ENCODE measurements at places on chromosomes 1 and 21. TPM values are rescaled to one million over a fixed set of nuclear protein-coding genes. Genes with fewer than 3 reads are reported as not detected.

DNA sequence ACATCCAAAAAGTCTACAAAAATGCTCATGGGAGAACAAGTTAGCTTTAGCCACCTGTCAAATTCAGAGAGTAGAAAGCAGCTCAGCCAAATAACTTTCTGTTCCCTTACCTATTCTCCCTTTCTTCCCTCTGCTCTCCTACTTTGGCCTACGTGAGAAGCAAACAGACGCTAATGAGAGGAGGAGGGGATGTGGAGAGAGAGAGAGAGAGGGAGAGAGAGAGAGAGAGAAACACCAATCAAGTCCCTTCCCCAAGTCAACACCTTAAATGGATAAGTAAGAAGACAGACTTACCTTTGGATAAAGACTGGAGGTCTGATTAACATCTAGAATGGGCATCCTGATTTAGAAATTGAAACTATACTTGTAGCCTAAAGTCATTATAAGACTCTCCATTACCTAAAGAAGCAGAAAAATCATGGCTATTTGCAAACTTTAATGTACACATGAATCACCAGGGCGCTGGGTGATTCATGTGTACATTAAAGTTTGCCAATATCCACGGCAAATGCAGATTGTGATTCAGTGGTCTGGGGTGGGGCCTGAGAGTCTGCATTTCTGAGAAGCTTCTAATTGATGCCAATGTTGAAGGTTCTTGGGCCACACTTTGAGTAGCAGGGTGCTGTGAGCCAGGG, 13.1 kb upstream of the DUSP12 start:
- no peak for DNase-seq

DNA sequence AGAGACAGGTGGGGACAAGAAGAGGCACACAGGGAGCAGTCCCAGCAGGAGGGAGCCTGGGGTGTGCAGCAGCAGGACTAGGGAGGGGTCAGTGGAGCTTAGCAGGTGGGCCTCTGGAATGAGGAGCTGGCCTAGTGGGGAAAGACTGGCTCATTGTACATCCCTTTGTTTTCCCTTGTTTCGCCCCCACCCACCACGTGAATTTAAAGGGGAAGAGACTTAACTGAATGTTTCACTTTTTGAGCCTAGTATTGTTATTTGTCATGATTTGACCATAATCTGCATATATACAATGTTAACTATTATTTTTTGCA, 181.7 kb downstream of the DHRS3 start:
- DNase-seq: no peak

GRCh38 chr1:155171836-155172731, 1.0 kb downstream of the KRTCAP2 start:
- DNase-seq: no peak

DNA sequence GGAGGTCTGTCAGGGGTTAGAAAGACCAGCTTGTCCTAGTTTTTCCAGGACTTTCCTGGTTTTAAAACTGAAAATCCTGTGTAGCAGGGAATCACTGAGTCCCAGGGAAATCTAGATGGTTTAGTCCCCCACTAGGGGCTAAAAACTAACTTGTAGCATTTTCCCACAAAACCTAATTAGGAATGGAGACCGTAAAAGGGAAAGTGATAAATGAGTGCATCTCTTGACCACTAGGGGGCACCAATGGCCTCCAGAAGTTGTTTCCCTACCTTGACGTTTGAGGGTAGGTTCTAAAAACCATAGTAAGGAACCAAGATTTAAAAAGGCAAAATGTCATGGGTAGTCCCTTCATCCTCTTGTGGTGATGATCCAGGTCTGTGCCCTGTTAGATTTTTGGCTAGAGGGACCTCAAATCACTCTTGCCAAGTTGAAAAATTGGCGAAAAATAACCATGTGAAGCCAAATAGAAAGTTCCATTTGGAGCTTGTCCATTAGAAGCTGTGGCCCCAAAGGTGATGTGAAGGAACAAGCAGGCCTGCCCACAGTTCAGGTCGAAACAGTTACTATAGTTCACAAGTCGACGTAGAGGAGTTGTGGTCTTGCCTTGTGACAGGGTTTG, 24.5 kb downstream of the CLIC6 start:
- DNase-seq: peak; percentile 83

DNA sequence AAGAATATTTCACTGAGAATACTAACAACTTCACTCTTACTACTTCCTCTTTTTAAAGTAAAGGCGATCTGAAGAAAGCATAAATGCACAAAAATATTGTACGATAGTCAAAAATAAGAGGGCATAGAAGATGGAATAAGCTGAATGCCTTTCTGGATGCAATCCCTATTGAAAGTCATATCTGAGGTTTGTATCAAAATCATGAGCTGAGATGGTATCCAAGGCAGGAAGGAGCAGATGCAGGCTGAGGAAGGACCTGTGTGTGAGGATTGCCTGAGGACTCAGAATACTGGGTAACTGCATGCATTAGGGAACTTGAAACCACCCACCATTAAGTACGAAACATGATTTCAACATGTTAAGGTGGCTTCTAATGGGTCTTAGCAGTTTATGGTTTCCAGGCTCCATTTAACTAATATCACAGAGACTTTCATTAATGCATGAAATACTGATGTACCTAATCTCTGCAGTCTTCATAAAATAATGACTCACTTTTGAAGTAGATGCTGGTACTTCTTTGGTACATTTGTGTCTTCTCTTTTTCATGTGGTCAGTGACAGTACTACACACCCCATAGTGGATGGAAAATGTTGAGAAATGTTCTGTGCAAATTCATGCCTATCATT, 29.6 kb upstream of the RGS1 start:
- DNase-seq: no peak

DNA sequence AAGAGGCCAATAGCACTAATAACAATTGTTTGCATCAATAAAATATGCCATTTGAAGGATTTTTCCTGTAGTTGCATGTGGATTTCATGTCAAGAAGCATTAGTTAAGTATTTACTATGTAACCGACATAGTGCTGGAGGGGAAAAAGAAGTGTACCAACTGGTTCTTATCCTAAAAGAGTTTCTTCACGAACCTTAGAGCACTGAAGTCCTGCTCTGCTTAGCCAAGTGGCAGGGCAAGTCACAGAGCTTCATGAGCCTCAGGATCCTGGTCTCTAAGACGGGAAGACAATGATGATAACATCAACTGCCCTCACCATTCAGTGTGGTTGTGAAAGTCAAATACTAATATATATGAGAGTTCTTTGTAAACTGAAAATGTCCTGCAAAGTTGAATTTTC, 14.1 kb downstream of the KIAA0040 start:
- peak; percentile 21 for DNase-seq

GRCh38 chr1:45864167-45865106, 61.0 kb downstream of the MAST2 start:
- peak; percentile 53 for DNase-seq

DNA sequence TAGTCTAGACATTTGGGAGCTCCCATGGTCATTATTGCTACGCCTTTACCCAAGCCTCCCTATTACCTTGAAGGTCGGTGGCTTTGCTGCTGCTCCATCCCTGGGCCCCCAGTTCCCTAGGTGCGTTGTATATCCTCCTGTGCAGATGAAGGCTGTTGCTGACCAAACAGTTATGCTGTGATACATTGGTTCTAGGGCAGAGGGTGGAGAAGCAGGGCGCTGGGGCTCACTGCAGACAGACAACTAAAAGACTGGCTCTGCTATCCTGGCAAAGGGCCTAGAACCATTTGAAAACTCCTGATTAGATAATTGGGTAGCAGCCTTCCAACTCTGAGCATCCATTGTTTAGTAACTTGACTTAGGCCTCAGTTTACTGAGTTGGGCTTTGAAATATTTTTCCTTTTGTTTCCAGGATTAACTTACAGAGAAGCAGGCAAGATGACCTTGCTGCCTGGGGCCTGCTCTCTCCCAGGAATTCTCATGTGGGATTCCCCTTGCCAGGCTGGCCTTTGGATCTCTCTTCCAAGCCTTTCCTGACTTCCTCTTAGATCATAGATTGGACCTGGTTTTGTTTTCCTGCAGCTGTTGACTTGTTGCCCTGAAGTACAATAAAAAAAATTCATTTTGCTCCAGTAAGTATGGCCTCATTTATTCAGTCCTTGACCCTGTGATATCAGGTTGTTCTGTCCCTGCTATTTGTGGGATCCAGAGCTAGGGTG, 15.5 kb downstream of the CHI3L2 start:
- no peak for DNase-seq

GRCh38 chr21:29077651-29078090, 4.2 kb upstream of the CCT8 start:
- DNase-seq: peak; percentile 57

GRCh38 chr21:31133243-31133830, 95.1 kb upstream of the KRTAP19-8 start:
- peak; percentile 16 for DNase-seq

DNA sequence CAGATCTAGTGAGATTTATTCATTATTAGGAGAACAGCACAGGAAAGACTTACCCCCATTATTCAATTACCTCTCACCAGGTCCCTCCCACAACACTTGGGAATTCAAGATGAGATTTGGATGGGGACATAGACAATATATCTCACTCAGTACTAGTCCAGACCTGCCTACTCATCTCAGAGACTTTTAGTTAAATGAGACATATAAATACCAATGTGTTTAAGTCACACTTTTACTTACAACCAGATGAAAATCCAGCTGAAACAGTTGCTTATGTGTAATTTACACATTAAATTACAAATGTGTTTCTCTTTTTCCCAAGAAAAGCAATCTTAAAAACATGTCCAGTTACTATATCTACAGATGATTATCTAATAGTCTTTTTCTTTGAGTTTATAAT, 1145.6 kb downstream of the KCNT2 start:
- no peak for DNase-seq

DNA sequence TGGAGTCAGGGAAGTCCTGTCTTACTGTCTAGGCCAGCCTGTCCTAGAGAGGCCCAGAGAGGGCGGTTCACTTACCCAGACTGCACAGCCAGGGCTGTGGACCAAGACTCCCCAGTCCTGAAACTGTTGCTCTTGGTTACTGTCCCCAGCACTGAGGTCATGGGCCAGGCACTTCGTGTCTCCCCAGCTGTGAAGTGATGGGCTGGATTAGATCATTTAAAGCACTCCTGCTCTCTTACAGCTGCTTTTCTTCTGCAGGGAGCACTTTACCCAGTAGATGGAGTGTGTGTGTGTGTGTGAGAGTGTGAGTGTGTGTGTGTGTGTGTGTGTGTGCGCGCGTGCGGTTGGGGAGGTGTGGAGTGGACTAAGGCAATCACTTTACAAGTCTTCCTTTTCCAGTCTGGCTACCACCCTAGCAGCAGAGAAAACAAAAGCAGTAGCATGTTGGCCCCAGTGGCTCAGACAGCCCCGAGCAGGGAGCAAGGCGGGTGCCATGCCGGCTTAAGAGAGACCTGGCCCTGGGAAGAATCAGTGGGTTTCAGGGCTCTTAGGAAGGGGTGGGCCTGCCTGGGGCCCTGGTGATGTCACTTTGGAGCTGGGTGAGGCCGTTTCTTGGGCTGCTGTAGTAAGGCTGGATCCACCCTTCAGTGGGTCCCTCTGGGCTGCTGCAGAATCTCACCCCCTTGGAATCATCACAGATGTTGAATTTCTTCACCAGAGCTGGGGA, 2.4 kb downstream of the SPSB1 start:
- DNase-seq: peak; percentile 64

GRCh38 chr1:22763487-22764200, 53.0 kb downstream of the EPHB2 start:
- no peak for DNase-seq

DNA sequence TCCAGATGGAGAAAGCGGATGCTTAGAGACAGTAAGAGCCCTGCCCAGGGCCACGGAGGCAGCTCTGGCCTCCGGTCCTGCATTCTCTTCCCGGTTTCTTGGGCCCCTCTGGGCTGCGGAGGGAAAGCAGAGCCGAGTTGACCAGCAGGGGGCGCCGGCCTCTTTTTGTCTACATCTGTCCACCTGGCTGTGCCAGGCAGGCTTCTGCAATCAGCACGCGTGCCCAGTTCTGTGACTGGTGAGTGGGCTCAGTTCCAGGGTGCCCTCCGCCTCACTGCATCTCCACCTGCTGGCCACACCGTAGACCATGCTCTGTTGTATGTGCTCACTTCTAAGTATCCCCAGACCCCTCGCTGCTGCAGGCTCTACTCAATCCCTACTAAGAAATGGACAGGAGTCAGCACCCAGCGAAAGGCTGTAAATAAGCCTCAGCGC, 6.7 kb upstream of the HUNK start:
- DNase-seq: peak; percentile 95

DNA sequence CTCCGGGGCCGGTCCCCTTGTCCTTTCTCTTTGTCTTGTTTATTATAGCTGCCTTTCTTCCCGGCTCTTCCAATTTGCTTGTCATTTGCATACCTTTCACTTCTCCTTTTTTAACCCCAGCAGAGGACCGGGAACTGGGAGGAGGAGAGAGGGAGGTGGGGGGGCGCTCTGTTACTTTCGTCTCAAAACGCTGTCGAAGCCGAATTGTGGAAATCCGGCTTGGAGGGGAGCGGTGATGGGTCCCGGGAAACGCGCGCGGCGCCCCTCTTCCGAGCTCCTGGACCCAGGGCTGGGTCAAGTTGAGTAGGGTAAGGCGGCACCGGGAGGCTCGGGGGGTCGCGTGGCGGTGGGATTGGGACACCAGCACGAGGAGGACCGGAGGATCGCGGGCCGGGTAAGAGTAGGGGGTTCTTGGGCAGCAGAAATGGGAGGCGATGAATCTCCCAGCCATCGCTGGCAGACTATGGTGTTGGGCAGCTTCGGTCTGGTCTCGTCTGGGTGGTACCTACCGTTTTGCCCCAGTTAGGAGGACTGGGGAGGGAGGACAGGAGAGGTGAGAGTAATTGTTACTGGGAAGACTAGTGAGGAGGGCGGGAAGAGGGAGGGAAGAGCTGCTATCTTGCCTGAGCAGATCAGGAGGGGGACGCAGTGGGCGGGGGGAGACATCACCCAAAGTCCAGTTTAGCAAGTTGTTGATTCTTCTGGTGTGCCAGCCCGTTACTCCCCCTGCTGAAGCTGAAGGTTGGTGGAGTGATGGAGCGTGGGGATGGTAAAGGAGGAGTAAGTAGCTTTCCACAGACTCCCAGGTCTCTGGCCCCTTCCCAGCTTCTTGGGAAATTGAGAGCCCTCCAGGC, 1.5 kb downstream of the PROX1 start:
- peak; percentile 61 for DNase-seq

GRCh38 chr1:183403498-183403897, 14.7 kb downstream of the NMNAT2 start:
- no peak for DNase-seq

DNA sequence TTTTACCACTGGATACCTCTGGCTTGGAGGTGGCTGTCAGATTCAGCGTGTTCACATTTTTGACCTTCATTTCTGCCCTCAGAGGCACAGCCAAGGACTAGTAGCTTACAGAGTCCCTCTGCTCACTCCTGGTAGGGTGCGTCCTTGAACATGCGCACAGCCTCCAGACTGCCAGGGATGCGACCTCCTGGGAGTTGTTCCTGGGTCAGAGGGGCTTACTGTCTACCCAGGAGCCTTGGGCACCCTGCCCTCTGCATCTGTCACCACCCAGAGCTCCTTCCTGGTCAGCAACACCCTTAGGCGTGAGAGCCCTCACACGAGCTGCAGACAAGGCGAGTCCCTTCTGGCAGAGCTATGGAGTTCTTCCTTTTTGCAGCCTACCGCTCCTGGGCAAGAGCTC, 1.7 kb downstream of the SLX9 start:
- DNase-seq: no peak

The BLACAT1 gene
- total RNA-seq: 0.31 TPM

The PM20D1 gene
- not detected for total RNA-seq

The TSPAN1 gene
- 5.3 TPM for total RNA-seq

The SYNC gene
- 71.8 TPM for total RNA-seq

The NCMAP gene
- 2.6 TPM for total RNA-seq

The SKI gene
- 58.8 TPM for total RNA-seq

The VANGL2 gene
- total RNA-seq: 6.9 TPM

The HTR6 gene
- total RNA-seq: not detected

The OXCT2 gene
- total RNA-seq: 0.51 TPM

The DYRK1A gene
- 150 TPM for total RNA-seq
